ENCODE measurements at places on chromosomes 12 and 14.

- DNase-seq: no peak
These were observed 34.4 kb downstream of the SH2B3 start for GRCh38 chr12:111440152-111440551.

DNA sequence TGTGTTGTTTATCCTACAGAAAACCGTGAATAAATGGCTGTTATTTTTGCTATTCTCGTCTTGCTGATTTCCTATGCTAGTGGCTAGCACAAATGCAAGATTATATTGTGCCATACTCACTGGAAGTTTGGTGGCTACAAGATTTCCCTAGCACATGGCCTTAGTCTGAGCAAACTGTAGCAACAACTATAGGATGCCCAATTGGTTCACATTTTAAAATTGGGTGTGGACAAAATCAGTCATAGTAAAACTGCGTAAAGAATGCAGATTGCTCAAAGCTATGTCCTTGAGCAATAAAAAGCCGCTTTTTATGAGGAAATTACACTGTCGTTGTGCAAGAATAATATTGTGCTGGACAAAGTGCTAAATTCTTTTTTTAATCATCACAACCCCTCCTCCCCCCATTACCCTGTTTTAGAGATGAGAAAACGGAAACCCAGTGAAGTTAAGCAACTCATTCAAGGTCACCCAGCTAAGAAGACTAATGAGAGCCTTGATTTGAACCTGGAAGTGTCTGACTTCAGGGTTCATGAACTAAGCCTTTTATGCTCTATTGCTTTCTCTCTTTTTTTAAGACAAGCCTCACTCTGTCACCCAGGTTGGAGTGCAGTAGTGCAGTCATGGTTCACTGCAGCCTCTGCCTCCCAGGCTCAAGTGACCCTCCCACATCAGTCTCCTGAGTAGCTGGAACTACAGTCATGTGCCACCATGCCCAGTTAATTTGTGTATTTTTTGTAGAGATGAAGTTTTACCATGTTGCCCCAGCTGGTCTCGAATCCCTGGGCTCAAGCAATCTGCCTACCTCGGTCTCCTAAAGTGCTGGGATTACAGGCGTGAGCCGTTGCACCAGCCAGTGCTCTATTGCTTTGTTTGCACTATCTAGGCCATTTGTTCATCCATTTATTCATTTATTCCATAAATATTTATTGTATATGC, 73.6 kb downstream of the SRGAP1 start:
- DNase-seq: no peak

DNA sequence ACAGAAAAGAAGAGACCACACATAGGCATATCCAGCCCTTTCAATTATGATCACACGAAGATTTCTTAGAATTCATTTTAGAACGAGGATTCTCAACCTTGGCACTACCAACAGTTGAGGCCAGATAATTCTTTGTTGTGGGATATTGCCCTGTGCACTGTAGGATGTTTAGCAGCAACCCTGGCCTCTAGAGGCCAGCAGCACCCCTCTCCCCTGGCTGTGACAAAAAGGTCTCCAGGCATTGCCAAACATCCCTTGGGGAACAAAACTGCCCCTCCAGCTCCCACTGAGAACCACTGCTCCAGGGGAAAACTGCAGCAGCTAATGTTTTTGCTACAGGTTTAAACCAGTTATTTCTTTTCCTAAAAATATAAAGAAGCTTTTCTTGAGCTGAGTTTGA, 7.1 kb downstream of the NT5DC3 start:
- no peak for DNase-seq

DNA sequence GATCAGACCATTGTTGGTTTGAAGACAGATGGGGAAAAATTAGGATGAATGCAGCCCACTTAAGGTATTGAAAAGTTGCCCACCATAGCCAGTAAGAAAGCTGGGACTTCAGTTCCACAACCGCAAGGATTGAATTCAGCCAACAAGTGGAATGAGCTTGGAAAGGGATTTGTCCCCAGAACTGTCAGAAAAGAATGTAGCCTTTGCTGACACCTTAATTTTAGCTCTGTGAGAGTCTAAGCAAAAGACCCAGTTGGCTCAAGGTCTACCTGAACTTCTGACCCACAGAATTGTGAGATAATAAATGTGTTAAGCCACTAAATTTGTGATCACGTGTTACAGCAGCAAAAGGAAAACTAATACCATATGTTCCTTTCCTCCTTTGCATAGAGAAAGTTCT, 29.4 kb downstream of the PPFIA2 start:
- no peak for DNase-seq

DNA sequence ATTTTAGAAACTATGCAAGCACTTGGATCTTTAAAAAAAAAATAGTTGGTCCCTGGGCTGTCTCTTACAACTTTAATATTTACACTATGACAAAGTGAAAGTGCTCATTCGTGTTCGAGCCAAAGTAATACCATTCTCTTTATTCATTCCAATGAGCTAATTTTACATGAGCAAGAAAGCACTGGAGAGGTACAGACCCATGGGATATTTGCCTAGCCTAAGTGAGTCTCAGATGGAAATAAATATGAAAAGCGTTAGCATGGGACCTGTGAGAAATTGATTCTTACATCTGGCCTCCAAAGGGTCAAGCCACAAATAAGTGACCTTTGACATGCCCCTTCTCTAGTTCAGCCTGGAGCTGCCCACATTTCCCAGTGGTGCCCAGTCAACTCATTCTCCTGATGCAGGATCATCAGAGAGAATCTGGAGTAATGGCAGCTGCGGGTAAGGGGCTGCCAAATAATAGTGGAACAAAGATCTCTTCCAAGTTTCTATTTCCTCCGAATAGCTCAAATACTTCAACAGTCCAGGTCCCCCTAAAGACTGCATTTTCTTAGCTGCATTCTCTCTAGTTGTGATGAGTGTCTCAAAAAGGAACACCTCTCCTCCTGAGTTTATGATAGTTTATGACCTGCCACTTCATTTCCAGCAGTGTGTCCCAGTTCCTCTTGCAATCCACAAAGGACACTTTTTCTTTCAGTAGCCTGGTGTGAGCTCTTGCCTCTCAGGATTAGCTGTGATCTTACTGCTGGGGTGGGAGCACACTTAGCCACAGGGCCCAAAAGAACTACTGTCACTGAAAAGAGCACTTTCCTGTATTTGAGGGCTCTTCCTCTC, 208.2 kb downstream of the DAD1 start:
- DNase-seq: no peak

GRCh38 chr14:103899833-103900232, 28.4 kb upstream of the TDRD9 start:
- no peak for DNase-seq

- no peak for DNase-seq
These were observed 3.7 kb downstream of the ZFP36L1 start for GRCh38 chr14:68788996-68789820.

DNA sequence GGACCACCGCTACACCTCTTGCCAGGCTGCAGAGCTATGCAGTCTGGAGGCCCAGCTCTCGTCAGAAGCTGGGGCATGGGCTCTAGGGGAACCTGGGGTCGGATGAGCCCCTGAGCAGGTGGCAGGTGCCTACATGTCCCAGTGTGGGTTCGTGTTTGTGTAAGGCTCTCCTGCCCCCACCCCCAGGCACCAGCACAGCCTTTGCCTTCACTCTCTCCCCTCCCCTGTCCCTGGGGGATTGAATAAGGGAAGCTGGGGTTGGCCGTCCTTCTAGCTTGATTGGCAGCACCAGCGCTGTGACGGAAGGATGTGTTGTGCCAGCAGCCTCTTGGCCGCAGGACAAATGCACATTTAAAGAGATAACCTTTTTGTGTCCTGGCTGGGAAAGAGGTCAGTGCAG, 34.8 kb upstream of the TSPAN9 start:
- DNase-seq: no peak

- no peak for DNase-seq
These were observed 154.9 kb upstream of the PELI2 start for GRCh38 chr14:55963295-55963694.

GRCh38 chr12:98901189-98901588, 256.1 kb downstream of the APAF1 start:
- DNase-seq: no peak

DNA sequence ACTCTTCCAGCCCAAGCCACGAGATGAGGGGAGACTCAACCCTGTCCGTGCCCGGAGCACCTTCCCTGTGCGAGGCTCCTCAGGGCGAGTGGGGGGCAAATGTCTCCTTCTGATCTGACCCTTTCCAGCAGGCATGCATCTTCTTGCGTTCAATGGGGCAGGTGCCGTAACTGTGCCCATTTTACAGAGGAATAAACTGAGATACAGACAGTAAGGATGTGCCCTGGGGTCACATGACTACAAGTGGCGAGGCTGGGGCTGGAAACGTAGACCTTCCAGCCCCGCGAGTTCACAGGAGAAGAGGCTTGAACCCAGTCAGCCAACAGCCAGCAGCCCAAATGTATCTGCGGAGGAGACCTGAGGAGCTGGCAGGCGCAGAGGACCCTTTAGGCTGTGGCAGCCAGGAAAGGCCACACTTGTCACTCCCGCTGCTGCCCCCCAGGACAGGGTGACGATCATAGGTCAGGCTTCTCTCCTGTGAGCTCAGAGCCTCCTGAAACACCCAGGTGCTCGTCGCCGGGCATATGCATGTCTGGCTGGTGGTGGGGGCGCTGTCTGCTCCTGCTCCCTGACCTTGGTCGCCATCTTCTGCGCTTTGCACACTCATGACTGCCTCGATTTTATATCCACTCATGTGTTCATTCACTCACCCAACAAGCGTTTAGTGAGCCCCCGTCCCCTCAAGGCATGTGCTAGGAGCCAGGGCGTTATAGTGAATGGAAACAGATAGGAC, 41.7 kb downstream of the CCDC88C start:
- no peak for DNase-seq

All from caudate nucleus (tissue), 63 donors.